ENCODE measurements at places on chromosomes 2 and 18.

DNA sequence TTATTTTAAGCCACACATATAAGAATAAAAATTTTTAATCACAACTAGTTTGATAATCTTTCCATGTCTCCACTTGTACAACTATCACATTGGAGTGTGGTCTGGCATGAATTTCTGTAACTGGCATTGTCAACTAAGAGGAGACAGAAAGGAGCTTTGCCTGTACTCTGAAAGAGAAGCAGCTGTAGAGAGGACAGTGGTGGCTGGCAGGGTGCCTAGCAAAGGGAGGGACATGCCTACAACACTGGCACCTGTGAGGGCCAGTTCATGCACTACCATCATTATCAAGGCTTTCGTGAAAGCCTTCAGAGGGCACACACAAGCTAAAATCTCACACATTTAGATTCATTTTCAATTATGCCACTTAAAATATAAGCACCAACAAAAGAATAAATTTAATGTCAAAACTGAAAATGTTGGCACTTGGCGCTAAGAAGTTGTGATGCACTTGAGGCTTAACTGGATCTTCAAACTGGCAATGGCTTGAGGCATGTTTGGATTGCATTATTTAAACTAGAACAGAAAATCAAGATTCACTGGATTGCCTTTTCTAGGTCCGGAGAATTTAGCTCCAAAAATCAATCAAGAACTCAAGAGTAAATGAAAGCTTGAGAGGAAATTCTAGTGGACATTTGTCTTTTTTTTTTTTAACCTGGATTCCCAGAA is 238.6 kb downstream of the ZNF385B start:
- DNase-seq = no peak

GRCh38 chr2:218003981-218004419 is 1.2 kb upstream of the TNS1 start:
- no peak for DNase-seq

DNA sequence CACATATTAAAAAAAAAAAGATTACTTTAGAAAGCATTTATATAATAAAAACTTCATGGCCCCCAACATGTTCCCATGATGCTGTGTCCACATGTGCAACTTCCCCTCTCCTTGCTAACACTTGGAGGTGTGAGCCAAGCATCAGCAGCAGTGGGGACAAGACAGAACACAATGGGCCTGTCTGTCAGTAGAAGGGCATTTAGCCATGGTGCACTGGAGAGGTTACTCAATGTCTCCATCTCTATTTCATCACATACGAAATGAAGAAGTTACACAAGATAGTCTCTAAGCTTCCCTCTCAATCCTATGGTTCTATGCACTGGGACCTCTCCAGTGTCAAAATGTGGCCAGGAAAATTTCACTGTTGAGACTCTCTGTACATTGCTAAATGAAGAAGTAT is 2.5 kb downstream of the VIT start:
- peak; percentile 25 for DNase-seq

GRCh38 chr2:210938228-210938627 is 381.8 kb downstream of the CPS1 start:
- no peak for DNase-seq

- no peak for DNase-seq
These were observed 19.3 kb downstream of the INPP5D start for GRCh38 chr2:233079473-233079877.

DNA sequence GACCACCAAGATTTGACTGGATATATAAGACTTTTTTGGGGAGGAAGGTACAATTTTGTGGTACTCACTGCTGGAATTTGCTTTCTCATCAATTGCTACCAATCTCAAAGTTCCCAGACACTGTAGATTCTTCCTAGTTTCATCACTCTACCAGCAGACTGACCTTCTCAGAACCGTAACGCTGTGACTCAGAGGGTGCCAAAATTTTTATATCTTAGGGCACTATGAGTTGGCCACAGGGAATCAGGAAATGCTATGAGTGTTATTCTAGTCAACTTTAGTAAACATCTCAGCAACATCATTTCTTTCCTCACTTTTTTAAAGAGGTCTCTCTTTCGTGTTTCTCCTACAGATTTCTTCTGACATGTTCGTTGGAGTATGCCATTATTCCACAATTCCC is 499.0 kb downstream of the TMX3 start:
- DNase-seq = no peak

GRCh38 chr2:189426886-189427285 is 14.4 kb upstream of the WDR75 start:
- no peak for DNase-seq

- no peak for DNase-seq
These were observed 11.0 kb downstream of the EIF5B start for GRCh38 chr2:99348173-99348572.

GRCh38 chr2:14896330-14897030 is 264.0 kb downstream of the LRATD1 start:
- no peak for DNase-seq

DNA sequence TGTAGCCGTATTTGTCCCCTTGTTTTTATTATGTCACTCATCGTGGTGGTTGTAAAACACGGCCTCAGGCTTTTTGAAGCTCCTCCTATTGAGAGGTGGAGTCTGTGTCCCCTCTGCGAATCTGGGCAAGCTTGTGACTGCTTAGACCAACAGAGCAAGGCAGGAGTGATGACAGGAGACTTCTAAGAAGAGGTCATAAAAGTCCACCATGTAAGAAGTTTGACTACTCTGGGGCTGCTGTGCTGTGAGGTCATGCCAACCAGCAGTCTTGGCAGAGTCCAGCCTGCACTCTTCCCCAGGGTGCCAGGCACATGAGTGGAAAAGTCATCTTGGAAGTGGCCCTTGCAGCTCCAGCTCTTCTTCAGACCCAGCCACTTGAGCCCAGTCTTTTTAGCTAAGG is 83.8 kb upstream of the SPTBN1 start:
- no peak for DNase-seq

- DNase-seq = no peak
These were observed 85.9 kb downstream of the SKA1 start for GRCh38 chr18:50460716-50461115.

DNA sequence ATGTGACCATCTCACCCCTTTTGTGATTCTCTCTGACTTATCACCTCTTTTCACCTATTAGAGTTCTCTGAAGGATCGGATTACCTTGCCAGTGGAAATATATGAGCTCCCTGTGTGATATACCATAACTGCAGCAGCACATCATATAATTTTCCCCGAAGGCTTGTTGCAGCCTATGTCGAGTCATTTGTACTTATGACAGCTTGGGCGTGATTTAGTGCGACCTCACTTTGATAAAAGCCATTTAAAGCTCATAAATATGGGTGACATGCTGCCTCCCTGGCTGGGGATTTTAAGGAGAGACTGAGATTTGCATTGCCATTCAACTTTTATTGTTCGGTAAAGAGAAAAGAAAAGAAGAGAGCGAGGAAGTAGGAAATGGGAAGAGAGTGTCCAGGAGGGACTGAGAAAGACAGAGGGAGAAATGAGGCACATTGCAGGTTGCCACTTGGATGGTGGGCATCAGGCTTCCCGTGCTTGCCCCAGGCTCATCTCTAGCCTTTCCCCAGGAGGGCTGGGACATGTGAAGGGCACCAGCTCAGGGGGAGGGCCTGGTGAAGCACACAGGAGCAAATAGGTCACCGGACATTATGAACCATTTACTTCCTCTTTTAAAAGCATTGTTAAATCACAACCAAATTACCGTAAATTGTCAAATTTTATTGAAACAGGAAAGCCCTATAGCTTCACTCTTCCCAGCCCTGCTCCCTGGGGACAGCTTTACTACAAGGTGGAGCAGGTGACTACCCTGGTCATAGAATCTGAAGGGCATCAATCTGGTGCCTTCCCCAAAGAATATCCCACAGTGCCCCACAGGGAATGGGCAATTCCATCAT is 161.3 kb downstream of the SETBP1 start:
- DNase-seq = no peak

DNA sequence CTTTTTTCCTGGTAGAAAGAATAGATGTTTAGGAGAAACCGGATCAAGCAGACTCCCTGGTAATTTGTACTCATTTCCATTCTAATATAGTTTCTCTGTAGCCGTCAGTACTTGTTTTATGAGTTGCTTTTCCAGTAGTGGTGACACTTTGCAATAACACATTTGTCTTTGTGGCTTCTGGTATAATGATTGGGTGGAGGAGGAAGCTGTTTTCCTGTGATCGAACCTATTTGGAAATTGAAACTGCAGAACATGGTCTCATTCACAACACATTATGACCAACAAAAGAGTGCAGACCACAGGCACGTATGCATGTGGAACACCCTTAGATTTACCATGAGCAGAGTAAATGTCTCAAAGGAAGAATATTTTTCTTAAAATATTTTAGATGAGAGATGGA is 7.6 kb upstream of the SERPINB12 start:
- DNase-seq = no peak

DNA sequence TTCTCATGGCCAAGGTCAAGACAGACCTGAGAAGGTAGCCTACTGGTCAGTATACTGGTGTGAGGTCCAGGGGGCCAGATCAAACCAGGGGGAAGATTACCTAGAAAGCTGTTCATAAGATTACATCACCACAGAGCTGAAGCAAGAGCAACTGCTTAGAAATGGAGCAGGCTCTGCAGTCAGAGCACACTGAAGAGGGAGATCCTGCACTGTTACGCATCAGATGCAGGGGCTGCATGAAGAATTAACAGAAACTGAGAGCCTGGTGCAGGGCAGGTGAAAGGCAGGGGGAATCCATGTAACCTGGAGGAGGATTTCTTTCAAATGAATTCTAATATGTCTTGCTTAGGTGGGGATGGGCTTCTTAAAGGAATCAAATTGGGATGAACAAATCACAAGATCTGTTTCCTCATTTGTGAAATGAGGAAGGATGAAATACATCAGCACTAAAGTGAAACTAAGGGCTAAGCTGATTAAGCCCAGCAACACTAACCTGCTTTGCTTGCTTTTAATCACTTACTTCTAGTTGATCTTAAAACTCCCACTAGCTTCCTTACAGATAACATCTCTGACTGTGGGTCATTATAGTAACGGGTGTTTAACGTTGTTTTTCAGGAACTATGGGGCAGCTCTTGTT is 74.3 kb upstream of the ADAM23 start:
- DNase-seq = no peak

DNA sequence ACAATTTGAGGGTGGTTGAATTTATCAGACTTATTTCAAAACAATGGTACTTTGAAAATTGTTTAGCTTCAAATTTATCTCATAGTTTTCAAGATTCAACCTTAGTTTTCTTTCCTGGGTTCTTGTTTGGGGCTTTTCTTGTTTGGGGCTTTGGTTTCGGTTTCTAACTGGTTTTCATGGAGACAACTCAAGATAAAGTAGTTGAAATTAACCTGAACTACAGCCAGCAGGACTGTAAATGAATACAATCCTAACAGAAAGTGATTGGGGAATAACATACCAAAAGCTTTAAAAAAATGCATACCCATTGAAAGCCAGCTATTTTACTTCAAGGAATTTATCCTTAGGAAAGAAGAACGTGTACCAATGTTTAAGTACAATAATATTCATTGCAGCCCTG is 133.5 kb upstream of the SLC14A2 start:
- no peak for DNase-seq

DNA sequence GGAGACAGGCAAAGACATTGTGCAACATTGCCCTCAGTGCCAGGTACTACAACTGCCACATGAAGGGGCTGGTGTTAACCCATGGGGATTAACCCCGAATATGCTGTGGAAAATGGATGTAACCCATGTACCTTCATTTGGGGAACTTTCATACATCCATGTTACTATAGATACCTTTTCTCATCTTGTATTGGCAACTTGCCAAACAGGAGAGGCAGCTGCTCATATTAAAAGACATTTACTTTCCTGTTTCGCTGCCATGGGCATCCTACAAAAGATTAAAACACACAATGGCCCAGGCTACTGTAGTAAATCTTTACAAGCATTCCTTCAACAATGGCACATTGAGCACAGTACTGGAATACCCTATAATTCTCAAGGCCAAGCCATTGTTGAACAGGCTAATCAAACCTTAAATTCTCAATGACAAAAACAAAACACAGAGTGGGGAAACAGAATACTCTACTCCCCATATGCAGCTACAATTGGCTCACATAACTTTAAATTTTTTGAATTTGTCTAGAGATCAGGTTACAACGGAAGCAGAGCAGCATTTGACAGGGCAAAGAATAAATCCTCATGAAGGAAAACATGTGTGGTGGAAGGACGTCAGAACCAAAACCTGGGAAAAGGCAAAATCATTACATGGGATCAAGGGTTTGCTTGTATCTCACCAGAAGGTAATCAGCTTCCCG is 1723.5 kb upstream of the LRRTM1 start:
- no peak for DNase-seq

All from hematopoietic multipotent progenitor cell treated with erythropoietin and hydrocortisone succinate and interleukin-3 and kit ligand, for 8 days (in vitro differentiated cells).